ENCODE measurements at places on chromosomes 6 and 20.

- DNase-seq = no peak
Observed at GRCh38 chr20:44187054-44187771, at the start of gene JPH2. TSS of gene JPH2 (minus strand) at chr20:44187188. CDS start at chr20:44186705, 483 bp downstream.

DNA sequence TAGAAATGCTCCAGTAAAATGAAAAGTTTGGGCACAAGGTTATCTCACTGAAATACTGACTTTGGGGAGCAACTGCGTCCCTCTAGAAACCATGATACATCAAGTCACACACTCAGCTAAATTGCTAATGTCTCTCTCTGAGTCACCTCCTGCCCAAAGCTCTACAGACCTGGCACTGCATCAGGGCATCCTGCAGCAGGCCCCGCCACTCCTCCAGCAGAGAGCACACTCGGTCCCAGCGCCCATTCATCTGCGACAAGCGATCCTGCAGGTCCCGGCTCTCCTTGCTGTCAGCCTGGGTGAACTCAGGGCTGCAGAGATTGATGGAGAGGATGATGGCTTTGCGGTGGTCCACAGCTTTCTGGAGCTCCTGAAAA lies 329.0 kb downstream of the ESR1 start:
- no peak for DNase-seq

- no peak for DNase-seq
Observed at GRCh38 chr20:12207875-12208274, 290.2 kb downstream of the BTBD3 start.

- no peak for DNase-seq
Observed at GRCh38 chr6:166005944-166006899, 161.4 kb downstream of the TBXT start.

- DNase-seq = no peak
Observed at GRCh38 chr20:48717095-48717672, 110.6 kb downstream of the PREX1 start.

DNA sequence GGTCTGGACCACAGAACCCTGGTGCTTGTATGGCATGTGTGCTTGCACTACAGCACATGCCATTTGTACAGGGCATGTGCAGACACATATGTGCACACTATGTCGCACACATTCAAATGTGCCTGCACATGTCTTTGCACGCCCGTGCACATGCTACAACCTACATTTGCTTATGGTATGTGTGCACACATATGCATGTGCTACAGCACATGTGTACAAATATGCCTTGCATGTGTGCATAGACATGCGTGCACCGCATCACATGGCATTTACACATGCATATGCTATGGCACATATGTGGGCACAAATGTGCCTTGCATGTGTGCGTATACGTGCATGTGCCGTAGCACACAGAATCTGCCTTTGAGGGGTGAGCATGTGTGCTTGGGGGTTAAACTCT lies 90.5 kb downstream of the DHX35 start:
- no peak for DNase-seq

- no peak for DNase-seq
Observed at GRCh38 chr6:66538551-66539135, 831.6 kb upstream of the EYS start.

DNA sequence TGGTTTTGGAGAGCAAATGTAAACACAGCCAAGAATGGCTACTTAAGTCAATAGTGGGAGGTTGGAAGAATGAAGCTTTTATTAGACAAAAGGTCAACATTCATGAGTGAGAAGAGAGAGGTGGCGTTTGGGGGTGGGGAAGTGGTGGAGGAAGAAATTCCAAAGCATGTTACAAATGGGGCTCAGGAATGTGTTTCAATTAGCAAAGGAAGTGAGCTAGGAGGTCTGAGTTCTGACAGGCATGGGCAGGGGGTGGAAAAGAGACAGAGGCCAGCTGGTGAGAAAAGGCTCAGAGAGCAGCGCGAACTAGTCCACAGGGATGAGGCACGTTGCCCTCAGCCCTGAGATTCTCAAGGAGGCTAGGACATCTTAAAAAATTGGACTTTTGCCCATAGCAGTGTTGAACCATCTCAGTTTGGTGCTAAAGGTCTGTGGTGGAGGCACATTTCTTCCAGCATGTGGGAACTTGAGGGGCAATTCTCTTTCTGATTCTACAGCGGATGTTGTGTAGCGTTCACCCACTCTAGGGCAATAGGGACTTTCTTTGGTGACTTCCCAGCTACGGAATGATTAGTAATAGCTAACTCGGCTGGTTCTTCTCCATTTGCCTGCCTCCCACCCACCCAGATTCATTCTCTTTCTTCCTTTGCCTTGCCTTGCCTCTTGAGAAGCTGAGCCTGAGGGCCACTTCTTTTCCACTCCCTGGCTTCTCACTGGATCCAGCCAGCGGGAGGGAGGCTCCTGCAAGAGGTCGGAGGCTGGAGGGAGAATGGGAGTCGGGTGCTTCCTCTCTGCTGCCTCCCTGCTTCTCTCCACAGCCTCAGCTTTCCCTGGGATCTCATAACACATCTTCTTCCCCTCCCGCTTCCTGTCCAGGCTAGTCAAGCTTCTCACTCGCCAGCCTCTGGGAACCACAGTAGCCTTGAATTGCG lies 45.1 kb upstream of the NEDD9 start:
- no peak for DNase-seq

DNA sequence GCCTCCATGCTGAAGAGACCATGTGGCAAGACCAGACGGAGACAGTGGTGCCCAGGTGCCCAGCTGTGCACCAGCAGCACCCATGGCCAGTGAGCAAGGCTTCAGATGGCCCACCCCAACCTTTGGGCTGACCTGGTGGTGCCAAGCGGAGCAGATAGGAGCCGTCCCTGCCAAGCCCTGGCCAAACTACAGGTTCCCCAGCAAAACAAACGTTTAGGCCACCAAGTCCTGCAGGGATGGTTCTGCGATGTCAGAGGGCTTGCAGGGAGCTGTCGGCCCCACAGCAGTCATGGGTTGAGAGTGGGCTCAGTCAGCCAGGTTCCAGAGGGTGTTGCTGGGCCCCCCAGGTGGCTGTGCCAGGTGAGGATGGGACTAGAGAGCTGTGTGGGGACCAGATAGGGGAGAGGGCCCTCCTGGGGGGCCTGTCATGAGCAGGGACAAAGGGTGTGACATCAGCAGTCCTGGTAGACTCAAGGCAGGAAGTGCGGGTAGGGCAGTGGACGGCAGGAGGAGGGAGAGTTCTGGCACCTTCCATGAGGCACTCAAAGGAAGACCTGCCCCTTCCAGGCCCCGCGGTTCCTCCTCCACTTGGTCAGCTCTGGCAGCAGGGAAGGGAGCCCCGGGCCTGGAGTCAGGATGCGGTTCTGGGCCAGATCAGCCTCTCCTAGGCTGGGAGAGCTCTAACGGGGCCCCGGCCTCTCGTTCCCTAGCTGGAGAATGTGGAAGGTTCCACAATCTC lies 342.4 kb downstream of the ZFAND3 start:
- no peak for DNase-seq

DNA sequence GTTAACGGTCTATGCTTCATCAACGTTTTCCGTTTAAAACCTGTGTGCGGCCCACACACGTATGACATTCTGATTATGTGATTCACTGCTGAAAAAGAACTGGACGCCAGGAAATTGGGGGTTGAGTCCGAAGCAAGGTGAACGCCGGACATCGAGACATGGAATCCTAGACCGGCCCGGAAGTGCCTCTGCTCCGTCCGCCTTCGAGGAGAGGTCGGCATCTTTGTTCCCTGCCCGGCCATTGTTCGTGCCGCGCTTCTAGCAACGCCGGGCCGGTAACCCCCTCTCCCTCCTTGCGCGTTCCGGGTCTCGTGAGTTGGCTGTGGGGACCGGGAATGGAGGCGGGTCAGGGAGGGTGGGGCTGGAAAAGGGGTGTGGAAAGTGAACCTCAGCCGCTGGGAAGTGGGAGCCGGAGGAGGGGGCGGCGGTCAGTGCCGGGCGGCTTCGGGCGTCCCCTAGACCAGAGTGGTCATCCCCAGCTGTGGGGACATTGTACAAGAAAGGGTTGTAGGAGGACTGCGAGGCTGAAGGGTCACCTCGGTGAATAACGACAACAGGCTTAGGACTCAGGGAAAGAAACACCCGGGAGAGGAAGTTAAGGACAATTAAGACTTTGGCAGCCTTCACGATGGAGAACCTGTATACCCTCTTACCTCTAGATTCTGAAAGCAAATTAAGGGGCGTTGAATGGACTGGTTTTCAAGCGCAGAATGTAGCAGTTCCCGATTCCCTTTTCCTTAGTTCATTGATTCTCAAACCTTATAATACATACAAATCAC lies at the start of gene ZSCAN9:
Gene ZSCAN9 (plus strand): TSS at position 220 of the 779 bp plus-strand sequence. CDS start 1,810 bp downstream, outside the sequence.
- DNase-seq = peak; percentile 10

- no peak for DNase-seq
Observed at GRCh38 chr6:44735630-44735963, 348.1 kb downstream of the CDC5L start.

DNA sequence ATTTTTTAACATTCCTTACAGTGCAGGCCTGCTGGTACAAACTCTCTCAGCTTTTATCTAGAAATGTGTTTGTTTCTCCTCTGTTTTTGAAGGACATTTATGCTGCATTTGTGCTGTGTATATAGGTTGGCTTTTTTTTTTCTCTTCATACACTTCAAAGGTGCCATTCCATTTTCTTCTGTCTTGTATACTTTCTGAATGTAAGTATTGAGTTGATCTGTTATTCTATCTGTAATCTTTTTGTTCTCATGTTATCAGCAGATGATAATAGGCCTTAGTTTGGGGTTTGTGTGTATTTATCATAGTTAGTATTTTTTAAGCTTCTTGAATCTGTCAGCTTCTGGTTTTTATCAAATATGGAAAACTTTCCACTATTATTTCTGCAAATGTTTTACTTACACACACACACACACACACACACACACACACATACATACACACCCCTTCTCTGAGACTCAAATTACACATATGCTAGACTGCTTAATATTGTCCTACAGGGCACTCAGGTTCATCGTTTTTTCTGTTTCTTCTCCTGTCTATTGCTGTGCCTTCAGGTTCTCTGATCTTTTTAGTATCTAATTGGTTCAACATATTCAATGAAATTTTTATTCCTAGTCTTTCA lies 74.6 kb downstream of the RPP40 start:
- DNase-seq = no peak

- no peak for DNase-seq
Observed at GRCh38 chr6:65259059-65259458, 448.0 kb downstream of the EYS start.

DNA sequence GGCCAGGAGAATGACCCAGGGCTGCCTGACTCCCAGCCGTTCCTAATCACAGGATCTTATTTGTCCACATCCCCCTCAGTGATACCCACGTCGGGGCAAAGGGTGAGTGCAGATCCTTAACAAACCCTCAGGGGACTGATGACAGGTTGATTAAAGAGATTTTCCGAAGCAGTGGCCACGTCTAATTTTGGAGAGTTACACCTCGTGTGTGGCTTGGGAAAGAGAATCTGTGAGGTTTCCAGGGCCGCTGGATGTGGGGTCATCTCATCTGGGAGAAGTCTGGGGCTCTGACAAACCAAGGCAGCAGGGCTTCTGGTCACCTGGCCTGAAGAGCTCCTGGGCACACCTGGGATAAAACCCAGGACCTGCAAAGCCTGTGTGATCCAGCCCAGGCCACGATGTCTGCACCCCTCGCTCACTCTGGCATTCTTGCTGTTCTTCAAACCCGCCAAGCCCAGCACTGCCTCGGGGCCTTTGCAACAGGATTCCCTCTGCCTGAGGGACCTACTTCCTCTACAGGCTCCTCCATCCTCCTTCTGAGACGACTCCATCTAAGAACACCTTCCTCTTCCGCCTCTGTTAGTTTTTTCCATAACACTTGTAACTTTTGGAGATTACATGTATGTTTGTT lies 4.7 kb downstream of the JPH2 start:
- DNase-seq = no peak

GRCh38 chr6:285030-285771 lies 7.1 kb upstream of the DUSP22 start:
- DNase-seq = no peak

GRCh38 chr20:58574469-58574868 lies 59.3 kb upstream of the APCDD1L start:
- no peak for DNase-seq
